ENCODE measurements at places on chromosomes 4 and X.

- DNase-seq = no peak
These were observed 1.5 kb downstream of the USP51 start for GRCh38 chrX:55488006-55488592.

GRCh38 chr4:38185406-38186144 lies 225.4 kb downstream of the PTTG2 start:
- no peak for DNase-seq

- DNase-seq = no peak
These were observed 61.8 kb downstream of the C4orf50 start for GRCh38 chr4:5956285-5957021.

DNA sequence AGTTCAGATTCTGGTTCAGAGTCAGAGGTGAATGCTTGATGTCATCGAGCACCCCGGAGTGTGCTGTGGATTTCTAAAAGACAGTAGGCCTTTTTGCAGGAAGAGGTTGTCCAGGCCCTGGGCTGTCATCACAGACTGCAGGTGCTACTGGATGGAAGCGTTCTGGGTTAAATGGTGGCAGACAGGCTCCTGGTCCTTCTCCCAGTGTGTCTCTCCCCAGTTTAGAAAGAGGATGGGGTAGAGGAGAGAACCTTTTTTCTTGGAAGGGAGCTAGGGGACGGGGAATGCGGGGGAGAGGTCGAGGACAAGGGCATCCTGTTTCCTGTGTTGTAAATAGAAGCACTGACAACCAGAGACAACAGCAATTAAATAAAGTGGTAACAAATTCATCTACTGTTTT lies 102.3 kb upstream of the NUDT6 start:
- no peak for DNase-seq

DNA sequence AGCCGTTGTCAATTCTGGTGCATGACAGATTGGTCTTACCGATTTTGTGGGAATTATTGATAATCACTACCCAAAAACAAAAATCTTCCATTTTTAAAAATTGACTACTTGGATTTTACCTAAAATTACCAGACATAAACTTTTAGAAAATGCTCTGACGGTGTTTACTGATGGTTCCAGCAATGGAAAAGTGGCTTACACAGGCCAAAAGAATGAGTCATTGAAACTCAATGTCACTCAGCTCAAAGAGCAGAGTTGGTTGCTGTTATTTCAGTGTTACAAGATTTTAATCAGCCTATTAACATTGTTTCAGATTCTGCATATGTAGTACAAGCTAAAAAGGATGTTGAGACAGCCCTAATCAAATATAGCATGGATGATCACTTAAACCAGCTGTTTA lies 23.0 kb upstream of the UGT2B17 start:
- DNase-seq = no peak

GRCh38 chr4:168221301-168221700 lies 97.3 kb downstream of the DDX60 start:
- no peak for DNase-seq

DNA sequence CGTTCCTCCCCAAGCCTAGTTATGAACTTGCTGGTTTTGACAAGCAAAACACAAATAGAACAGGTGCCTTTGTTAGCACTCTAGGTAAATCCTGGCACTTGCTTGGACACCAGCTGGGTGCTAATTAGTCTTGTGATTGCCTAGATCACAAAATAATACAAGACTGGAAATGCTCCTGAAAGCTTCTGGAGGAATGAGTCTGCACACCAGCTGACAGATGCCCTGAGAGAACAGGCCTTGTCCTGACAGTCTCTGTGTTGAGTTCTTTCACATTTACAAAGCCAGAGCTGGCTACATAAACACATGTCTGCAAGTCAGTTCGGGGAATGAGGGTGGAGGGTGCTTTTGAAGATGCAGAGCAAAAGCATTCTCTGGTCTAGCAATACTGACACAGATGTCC lies 93.8 kb downstream of the ELOVL6 start:
- DNase-seq = no peak

DNA sequence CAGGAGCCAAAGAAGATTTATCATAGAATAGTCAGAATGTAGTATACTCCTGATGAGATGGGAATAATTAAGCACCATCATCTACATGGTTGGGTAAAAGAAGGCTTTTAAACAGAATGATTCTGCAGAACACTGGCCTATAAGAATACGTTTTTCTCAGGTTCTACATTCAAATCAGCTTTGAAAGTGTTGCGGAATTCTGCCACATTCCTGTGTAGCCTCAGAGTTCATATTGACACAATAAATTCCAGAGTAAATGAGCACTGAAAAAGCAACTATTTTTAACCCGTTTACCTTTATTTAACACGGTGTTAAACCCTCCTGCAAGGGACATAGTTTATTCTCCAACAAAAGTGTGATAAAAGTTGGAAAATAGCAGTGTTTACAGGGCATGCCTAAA lies 950.2 kb upstream of the SLIT2 start:
- no peak for DNase-seq

DNA sequence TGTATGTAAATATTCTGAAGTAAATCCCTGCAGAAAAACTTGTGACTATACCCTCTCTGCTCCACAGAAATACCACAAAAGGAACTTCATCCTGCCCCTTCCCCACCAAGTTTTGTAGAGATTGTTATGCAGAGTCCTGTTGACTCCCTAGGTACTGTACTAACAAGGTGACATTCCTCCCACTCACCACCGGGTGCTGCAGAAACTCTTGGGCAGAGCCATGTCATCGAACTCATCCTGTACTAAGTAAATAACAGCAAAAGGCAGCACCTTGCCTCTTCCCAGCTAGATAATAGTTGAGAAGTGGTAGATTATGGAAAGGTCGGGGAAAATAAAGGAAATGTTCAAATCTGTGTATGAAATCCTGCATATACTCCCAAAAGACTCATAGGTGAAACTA lies 233.3 kb downstream of the STPG2 start:
- DNase-seq = no peak

All from activated CD4-positive, alpha-beta T cell treated with anti-CD3 and anti-CD28 coated beads, Interleukin-2, Interleukin-6, amounts not matched to agents 100 ng/mL and 50 ng/mL, durations not matched to agents 16 hours and 8 hours (primary cell).